ENCODE measurements at places on chromosomes 11 and 22.

GRCh38 chr11:95140397-95141033 lies 50.9 kb downstream of the ENDOD1 start:
- no peak for DNase-seq

DNA sequence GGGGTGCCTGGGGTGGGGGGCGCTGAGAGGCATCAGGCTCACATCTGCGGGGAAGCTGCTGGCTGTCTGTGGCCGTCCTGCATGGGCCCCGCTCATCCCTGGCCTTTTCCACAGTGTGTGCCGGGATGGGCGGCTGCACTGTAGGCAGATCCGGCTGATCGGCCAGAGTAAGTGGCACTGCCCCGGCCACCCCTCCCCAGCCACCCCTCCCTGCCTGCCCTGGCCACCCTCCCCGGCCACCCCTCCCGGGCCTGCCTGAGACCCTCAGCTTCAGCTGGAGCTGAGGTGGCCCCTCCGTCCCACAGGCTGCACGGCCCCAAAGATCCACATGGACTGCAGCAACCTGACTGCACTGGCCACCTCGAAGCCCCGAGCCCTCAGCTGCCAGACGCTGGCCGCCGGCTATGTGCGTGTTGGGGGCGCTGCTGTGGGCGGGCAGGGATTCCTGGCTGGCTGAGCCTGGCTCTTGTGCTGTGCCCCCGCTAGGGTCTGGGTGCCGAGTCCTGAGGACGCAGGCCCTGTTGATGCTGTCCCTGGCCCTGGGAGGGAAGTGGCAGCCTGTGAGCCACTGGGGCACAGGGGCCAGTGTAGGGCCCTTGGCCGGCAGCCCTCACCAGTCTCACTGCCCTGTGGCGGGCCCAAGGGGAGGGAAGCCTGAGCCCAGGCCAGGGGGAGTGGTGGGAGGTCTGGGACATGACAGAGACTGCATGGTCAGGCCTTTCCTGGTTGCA lies 10.9 kb downstream of the MUC2 start:
- no peak for DNase-seq

DNA sequence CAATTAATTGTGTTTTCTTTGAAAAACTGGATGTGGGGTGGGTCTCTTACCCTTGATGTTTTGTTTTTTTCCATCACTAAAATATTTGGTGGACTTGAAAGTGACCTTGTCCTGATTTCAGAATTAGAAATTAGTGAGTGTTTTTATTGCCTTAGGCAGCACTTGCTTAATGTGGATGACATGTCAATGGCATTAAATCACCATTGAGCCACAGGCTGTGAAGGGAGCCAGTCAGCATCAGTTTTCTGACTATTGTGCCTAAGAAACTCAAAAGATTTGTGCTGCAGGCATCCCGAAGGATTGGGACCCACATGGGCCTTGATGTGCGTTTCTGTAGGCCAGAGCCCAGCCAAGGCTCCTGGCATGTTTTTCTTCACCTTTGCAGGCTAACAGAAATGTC lies 53.8 kb downstream of the SWAP70 start:
- no peak for DNase-seq

GRCh38 chr22:19724927-19725661 lies 1.8 kb downstream of the GP1BB start:
- DNase-seq = no peak

DNA sequence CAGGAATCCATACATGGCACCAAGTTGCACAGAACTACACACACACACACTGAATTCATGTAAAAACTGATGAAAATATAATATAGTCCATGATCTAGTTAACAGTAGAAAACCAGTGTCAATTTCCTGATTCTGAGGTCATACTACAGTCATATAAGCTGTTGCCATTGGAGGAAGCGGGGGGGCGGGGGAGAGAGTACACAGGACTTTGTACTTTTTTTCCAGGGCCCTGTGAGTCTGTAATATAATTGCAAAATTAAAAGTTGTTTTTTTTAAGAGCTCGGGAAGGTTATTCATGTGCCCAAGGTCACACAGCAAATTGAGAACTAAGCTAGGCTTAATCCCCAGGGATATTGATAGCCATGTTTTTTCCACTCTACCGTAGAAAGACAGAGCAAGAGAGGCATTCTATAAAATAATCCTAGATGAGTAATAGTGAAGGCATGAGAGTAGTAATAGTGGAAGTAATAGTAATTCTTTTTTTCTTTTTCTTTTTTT lies 312.3 kb downstream of the MN1 start:
- no peak for DNase-seq

DNA sequence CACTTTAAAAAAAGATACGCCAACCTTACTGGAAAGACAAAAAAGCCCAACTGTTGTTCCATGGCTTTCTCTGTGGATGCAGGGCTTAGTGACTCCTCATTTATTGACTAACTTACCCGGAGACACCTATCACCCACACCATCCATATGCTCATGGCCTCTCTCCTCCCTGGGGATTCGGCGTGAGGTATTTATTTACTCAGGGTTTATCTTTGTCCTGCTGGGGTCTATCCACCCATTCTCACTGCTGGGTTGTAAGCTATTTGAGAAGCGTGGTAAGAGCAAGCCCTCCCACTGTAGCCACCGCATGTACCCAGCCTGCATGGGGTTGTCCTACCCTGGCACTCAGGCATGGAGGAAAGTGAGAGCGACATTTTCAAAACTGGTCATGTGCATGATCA lies 93.6 kb downstream of the NELL1 start:
- no peak for DNase-seq

- no peak for DNase-seq
Observed at GRCh38 chr11:105227363-105227762, 87.8 kb upstream of the CARD18 start.

DNA sequence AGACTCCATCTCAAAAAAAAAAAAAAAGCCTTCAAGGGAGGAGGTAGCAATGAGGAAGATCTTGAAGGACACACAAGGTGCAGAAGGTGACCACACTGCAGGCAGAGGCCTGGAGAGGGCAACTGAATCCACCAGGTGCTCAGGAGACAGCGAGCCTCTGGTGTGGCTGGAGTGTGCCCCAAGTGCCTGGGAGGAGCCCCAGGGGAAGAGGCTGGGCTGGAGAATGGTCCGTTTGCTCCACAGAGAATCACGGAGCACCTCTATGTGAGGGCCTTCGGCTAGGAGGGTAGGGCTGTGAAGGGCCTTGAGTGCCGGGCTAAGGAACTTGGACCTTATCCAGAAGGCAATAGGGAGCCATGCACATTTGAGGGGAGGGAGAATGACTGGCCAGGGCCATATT lies 50.3 kb downstream of the ARRB1 start:
- DNase-seq = no peak

GRCh38 chr22:39306456-39307361 lies 12.7 kb downstream of the RPL3 start:
- peak; percentile 77 for DNase-seq

Data from activated CD8-positive, alpha-beta T cell treated with anti-CD3 and anti-CD28 coated beads for 36 hours (primary cell).